ENCODE measurements at places on chromosomes 7 and 10.

DNA sequence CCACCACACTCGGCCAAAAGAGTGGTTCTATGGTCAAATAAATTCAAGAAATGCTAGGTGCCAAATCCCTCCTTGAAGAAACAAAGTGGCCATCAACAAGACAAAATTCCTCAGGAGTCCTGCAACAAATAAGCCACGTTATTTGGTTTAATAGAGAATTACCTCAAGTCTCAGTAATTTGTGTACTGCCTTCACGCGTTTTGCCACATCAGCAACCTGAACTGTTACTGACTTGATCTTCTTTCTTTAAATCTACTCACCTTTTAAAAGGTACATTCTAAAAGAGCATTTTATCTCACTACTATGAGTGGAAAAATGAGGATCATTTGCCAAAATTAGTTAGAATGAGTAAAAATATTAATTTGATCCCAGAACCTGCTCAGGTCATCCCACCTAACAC, 34.6 kb upstream of the LCOR start:
- no peak for DNase-seq

- DNase-seq, result no peak
These were observed 63.4 kb downstream of the SRPK2 start for GRCh38 chr7:105325216-105325904.

DNA sequence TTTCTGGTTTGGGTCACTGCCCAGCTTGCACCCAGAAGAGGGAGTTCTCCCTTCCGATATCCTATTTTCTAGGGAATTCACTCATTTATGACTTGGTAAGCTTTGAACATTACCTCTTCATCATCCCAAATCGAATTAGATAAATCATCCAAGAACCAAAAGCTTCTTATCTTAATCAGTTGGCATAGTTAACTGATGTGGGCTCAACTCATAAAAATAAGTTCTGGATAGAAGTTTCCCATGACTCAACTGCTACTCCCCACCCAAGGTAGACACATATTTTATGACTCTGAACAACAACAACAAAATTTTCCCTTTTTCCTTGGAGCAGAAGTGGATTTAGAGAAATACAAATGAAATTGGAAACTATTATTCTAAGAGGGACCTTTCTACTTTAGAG, 102.9 kb upstream of the CCDC6 start:
- no peak for DNase-seq

DNA sequence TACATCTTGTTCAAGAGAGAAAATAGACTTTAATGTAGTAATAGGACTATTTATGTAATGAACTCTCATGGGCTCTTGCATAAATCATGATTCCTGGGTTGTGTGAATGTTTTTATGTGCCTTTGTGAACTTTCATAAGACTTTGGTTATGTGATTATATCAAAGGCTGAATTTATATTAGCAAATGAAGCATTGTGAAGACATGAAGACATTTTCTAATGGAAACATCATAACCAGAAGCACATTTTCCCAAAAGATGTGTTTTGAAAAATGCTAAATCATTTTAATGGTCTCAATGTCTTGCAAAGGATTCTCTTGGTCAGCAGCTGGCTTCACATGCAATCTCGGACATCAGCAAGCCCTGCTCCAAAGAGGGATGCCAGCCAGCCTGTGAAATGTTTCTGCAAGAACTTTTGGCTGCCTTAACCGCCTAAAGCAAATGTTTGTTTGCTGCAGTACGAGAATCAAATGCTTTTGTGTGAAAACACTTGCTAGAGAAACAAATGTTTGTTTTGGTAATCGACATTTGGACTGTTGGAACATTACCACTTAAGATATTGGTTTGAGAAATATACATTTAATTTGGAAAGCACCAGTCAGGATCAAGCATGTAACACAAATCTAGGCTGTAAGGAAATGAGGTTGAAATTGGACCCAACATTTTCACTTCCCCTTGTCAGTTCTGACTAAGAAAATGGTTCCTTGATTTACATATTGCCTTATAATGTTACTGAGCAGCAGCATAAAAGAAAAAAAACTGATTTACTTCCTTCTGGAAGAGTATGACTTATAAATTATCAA, 102.1 kb downstream of the RTKN2 start:
- peak; percentile 9 for DNase-seq

- DNase-seq, result no peak
These were observed 103.1 kb downstream of the INHBA start for GRCh38 chr7:41599760-41600159.
